ENCODE measurements at places on chromosomes 7 and 10.

DNA sequence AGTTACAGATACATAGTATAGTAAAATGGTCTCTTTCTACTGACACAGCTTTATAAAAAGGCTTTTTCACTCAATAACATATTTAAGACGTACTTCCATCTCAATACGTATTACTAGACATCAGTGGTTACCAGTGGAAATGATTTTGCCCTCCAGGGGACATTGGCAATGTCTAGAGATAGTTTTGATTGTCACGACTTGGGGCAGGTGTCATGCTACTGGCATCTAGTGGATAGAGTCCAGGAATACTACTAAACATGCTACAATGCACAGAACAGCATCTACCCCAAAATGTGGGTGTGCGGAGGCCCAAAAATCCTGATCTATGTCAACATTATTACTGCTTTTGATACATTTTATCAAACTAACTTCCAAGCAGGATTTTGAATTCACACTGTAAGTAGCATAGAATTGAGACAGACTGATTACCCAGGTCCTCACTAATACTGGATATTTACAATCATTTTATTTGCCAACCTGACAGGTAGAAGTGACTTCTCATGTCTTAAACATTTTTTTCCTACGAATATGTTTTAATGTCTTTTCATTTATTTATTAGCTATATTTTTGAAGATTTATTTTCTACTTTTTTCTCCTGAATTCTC, 53.8 kb downstream of the HGF start:
- no peak for DNase-seq

DNA sequence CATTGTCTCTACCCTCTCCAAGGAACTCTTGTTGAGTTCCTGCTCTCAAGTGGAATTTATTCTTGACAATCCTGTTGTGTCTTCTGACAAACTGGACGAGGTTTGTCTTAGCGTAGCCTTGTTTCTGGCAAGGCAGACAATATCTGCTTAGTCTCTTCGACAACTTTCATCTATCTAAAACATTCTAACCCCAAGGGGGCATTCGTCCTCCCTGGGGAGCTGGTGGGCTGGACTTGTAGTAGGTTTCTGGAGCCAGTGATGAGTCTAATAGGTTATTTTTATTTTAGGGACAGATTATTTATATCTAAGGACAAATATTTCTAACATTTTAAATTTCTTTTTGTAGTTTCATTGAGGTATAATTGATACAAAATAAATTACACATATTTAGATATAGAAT, 7.3 kb upstream of the C10orf120 start:
- no peak for DNase-seq

- DNase-seq: no peak
These were observed 85.6 kb upstream of the IMMP2L start for GRCh38 chr7:111647881-111648280.

DNA sequence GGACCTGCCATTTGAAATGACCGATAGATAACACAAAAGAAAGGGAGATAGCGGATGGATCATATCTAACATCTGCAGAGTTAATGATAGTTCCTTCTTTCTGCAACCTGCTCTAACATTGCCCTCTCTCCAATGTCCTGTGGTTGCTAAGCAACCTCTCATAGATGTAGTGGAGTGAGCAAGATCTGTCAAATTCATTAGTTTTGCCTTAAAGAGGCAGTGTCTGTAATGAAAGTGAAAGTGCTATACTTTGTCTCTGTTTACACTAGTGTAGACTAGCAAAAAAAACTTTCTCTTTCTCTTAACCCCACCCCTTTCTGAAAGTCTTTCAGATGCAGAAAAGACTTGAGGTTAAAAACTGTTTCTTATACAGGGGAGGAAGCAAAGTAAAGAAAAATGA, 1196.9 kb downstream of the SORCS3 start:
- no peak for DNase-seq

GRCh38 chr7:96273716-96274115, 48.2 kb downstream of the SLC25A13 start:
- no peak for DNase-seq

GRCh38 chr10:23980094-23980493, 228.8 kb upstream of the KIAA1217 start:
- DNase-seq: no peak

Measured in stimulated activated CD4-positive, alpha-beta T cell treated with anti-CD3 and anti-CD28 coated beads, Interleukin-15, amount 100 ng/mL, for 48 hours (primary cell).